Activated CD4-positive, alpha-beta T cell treated with anti-CD3 and anti-CD28 coated beads for 48 hours (primary cell): ENCODE measurements at places on chromosomes 4 and X.

GRCh38 chr4:93788712-93789111 is 39.8 kb upstream of the ATOH1 start:
- no peak for DNase-seq

GRCh38 chr4:338759-339097 is 1.1 kb downstream of the ZNF141 start:
- DNase-seq, result no peak

- no peak for DNase-seq
Measured at GRCh38 chr4:19983072-19983471, 268.6 kb upstream of the SLIT2 start.

DNA sequence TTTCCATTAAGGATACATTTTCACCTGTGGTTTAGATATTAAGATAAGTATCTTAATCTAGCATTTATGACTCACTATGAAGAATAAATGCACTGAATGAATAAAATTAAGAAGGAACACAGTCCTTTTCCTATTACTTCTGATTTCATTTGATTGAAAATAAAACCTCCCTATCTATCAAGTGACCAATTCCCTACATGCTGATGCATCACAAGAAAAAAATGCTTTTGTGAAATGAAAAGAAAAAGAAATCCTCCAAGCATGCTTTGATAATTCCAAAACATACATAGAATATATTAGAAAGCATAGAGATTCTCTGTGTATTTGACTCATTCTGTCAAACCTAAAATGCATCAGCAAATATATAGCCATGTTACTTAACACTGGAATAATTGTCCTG is 37.1 kb downstream of the PCDH10 start:
- DNase-seq, result no peak

DNA sequence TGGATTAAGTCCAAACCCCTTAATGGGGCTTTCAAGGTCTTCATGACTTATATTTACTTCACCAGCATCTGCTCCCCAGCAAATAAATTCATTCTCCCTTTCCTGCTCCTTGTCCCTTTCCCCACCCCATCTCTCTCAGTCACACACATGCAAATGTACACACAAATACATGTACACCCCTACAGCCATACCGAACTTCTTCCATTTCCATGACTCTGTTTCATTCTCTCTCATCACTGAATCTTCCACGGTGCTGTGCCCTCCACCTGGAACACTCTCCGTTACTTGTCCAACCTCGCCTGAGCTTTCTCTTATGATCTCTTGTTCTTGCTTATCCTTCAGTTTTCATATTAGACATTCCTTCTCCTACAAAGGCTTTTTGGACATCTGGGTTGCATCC is 22.0 kb upstream of the RPA4 start:
- DNase-seq, result no peak

DNA sequence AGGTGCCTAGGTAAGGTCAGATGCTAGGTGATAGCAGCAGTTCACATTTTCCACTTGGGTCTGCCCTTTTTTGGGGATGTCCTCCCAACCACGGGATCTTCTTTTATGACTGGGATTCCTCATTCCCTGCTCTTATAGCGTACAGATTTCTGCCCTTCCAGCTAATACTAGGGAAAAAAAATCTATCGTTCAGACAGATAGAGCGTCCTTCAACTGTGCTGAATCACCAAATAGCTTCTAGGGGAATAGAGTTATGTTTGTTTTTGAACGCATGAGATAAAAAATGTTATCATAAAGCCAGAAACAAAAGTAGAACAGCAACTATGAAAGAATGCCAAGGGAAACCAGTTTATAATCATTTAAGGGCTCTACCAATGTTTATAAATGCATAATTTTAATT is 13.0 kb downstream of the RAP2C start:
- no peak for DNase-seq
